ENCODE measurements at places on chromosomes 12 and 14.

DNA sequence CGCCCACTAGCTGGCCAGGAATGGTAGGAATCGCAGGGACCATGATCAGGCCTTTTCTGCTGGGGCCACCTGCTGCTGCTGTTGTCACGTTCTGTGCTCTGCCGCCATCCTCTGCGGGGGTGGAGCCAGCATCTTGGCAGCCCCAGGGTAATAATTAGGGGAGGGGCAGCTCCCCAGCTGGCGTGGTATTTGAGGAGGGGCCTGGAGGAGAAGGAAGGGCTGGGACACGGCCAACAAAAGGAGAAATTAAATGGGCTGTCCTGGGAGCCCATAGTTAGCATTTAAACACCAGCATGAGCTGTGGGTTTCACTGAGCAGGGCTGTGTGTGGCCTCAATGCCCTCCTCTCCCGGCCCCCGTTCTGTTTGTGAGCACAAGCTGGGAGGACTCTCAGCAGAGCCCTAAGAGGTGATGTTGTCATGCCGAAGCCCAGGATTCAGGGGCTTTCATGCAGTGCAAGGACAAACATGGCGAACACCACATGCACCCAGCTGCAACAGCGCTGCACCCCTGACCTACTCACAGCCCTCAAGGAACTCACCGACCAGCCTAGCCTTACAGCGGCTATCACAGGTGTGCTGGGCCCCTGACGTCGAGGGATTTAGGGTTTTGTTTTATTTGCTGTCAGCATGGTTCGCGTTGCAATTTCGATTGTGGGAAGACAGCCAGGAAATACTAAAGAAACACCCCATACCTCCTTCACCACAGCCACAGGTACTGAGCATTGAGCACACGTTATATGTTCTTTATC, 324.3 kb downstream of the CACNA1C start:
- no peak for DNase-seq

GRCh38 chr12:81143057-81143456, 65.2 kb downstream of the ACSS3 start:
- no peak for DNase-seq

DNA sequence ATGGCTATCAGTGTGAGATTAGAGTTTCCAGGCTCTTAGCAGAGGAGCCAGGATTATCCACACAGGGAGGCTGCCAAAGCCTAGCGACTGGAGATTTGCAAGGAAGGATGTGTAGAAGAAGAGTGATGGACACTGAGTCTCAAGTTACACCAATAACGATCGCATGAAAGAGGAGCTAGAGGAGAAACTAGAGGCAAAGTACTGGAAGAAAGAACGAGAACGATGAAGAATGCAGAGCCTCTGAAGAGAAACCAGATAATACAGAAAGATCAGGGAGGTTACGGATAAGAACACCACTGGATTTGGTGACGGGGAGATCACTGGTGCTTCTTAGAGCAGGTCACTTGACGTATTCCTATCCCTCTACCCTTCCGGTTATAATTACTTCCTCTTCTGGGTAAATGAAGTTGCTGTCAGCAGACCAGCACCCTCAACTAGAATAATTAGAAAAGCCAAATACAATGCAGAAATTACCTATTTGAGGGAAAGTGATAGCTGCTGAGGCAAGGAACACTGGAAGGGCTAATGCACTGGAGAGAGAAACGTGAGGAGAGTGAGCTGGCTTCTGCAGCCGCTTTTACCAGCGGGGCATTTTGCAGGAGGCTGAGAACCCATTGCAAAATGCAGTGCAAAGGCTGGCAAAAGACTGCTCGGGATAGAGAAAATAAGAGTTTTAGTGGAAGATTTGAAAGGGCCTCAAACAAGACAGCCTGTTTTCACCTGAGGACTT, 93.1 kb upstream of the HIF1A start:
- DNase-seq: peak; percentile 75

DNA sequence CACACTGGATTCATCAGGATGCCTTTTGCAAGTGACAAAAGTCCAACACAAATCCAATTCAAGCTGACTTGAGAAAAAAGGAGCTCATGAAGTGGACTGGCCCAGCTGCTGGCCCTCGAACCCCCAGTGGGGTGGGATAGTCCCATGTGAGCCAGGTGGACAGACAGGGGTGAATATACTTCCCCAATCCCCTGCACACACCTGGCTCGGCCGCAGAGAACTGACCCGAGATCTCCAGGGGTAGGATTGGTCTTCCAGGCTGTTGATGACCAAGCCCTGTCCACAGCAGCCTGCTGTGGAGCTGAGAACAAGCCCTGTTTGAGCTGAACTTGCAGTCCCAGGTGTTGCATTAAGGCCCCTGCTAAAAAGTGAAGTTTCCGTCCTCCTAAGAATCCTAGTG, 56.2 kb downstream of the TPCN1 start:
- DNase-seq: no peak

GRCh38 chr12:90510948-90511347, 444.0 kb downstream of the CCER1 start:
- no peak for DNase-seq

DNA sequence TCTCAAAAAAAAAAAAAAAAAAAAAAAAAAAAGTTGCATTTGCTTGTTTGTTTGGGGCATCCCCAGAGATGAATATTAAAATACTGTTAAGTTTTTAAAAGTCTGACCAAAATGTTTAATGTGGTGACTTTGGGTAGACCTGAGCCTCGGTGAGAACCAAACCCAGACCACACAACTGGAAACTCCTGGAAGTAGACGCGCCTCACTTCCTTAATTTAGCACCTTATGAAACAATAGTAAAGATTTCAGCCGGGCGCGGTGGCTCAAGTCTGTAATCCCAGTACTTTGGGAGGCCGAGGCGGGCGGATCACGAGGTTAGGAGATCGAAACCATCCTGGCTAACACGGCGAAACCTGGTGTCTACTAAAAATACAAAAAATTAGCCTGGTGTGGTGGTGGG, 9.3 kb downstream of the NFKBIA start:
- DNase-seq: no peak

DNA sequence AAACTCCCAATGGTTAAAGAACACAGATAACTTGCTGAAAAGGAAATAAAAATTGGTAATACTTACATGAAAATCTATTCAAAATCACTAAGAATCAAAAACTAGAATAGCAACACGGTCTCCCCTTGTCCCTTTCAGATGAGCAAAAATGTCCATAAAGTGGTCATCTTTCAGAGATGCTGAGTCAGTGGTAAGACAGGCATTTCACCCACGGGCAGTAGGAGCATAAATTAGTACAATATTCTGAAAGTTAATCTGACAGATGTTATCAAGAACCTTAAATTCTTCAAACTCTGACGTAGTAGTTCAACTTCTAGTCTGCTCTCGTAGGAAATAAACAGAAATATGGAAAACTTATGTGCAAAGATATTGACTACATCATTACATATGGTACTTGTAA, 33.1 kb upstream of the GNPNAT1 start:
- no peak for DNase-seq
